MG63 (cell line): ENCODE measurements at places on chromosomes 11 and 22.
A peak's percentile ranks its signal among the peaks of the same experiment; 100 is the strongest.

DNA sequence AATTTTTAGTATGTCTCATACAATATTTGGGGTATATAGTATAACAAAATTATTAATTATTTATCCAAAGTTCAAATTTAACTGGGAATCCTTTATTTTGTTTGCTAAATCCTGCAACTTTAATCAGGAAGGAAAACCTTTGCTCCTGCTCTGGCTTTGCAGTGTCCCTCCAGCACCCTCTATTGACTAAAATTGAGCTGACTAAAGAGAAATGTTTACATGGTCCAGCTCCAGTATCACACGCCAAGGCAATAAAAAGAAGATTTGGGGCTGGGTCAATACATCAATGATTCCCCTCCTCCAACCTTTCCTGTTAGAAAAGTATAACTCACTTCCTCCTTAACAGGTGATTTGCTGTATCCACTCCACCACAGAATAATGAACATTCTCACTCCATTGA is 153.0 kb upstream of the LRRC4C start:
- DNase-seq = no peak

- peak; percentile 66 for DNase-seq
Observed at GRCh38 chr11:118912742-118913410, 12.8 kb downstream of the BCL9L start.

DNA sequence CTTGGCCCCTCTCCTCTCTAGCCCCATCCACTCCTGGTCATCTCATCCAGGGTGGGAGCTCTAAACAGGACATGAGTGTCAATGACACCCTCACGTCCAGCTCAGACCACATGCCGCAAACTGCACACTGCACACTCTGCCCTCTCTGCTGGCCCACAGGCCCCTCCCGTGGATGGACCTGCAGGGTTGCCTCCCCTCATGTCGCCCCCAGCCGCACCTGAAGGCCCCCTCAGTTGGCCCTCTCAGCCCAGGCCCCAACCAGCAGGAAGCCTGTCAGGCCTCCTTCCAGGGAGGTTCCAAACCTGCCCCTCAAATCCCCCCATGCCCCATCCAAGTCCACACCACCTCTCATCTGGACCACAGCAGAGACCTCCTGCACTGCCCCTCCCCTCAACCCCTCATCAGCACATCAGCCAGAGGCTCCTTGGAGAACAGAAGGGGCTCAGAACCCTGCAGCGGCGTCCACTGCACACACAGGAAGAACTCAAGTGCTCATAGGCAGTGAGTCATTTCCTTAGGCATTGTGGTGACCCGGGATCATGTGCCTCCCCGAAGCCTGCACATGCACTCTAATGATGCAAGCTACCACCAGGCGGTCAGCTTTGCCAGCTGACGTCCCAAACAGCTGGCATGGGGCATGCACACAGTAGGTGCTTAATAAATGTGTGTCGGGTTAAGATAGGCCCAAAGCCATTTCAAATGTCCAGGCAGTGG is 12.9 kb upstream of the CDKN1C start:
- DNase-seq = peak; percentile 80

DNA sequence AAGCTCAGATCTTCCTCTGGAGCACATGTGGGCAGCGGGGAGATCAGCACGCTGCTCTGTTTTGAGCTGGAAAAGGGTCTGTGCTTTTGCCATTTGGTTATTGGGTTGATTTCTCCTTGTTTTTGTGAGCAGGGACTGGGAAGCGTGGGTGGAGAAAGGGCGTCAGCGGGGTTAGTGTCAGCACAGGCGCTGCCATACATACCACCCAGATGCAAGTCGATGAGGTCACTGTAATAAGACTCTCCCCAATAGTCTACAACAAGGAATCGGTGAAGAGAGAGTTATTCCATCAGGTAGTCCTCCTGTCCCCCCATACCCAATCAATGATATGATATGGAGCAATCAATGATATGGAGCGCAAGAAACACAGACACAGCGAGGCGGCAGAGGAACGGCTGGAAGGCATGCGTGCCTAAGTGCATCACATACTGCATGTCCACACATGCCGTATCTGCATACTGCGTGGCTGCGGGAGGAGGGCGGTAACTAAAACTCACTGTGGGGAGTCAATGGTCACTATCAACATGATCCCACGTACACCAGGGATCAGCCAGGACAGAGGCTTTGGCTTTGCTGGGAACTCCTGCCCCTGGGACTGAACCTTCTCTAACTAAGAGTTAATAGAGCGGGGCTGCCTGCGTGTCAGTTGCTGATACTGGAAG is 29.5 kb upstream of the BID start:
- DNase-seq = no peak

GRCh38 chr11:122796128-122796717 is 42.1 kb upstream of the CRTAM start:
- peak; percentile 16 for DNase-seq

GRCh38 chr11:86669424-86669823 is 3.0 kb downstream of the ME3 start:
- no peak for DNase-seq

DNA sequence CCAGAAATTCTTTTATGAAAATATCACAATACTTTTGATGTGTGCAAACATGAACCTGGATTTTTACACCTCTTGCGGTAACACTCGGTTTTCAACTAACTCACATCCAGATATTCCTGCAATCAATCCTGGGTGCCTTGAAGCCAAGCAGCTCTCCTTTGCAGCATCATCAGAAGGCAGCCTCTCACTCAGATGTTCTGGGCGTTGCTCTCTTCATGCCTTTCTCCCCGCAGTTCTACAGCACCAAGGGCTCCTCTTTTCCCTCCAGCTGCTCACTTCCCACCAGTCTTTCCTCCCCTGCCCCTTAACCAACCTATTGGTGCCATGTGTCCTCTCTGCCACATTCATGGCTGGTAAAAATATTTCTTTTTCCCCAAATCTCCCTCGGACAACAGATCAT is 2.9 kb downstream of the FAM181B start:
- no peak for DNase-seq

- peak; percentile 57 for DNase-seq
Observed at GRCh38 chr11:48170241-48171233, 46.1 kb upstream of the OR4B1 start.

- no peak for DNase-seq
Observed at GRCh38 chr11:99015634-99016454, 4.9 kb upstream of the CNTN5 start.

GRCh38 chr22:23903328-23903971 is 9.3 kb downstream of the MIF start:
- peak; percentile 84 for DNase-seq

DNA sequence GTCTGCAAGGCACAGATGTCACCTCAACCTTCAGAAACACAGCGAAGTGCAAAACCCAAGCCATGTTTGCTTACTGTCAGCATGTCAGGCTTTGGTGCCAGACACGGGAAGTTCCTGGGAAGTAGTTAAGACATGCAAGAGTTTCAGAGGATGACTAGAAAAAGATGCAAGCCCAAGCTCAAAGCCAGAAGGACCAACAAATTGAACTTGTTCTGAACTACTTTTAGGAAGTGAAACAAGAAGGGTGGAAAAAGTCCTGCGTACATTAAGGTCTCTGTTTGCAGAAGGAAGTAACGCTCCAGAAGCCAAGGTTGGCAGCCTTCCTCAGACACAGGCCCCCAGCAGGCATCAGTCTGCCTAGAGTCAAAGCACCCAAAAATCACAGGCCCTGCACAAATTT is 2.6 kb downstream of the AP1B1 start:
- no peak for DNase-seq

DNA sequence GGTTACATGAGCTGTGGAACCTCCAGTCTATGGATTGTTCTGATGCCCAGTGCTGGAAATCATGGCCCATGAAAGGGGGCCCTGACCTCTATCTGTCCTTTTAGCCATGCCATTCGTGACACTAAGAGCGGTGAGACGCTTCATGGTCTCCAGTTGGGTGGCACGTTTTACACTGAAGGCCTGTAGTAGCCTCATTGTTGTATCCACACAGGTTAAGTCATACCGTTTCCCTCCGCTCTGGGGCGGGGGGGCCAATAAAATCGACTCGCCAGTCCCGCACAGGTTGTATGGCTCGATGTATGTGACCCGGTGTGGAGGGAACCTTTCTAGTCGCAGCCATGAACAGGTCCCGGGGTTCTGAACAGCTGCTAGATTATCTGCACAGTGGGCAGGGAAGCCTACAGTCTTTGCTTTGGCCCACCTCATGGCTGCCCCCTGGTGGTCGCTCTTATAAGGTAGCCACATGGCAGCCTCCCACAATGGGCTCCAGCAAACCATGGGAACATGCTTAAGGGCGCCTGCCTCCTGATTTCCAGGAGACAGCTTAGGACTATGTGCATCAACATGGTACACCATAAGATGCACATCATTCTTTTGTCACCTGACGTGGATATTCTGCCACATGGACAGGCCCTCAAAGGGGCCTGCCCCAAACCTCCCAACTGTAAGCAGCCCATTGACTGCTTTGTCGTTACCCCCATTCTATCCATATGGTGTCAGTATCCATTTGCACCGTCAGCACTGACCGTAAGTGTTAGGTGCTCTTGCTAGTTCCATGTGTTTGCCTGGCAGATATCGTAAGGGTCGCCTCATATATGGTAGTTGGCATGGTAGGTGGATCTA is 19.7 kb upstream of the APOL3 start:
- DNase-seq = peak; percentile 59

DNA sequence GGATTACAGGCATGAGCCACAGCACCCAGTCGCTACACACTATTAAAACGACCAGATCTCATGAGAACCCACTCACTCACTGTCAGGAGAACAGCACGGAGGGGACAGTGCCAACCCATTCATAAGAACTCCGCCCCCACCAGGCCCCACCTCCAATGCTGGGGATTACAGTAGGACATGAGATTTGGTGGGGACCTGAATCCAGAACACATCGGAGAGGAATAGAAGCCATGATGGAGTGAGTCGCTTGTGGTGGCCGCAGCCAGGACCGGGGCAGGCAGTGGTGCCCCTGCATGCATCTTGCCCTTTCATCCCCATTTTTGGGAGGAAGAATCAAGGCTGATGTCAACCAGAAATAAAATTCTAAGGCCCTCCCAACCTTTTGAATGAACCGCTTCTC is 8.7 kb downstream of the NADSYN1 start:
- no peak for DNase-seq

GRCh38 chr11:102776454-102776853 is 4.0 kb downstream of the MMP10 start:
- DNase-seq = no peak

GRCh38 chr11:77193911-77194830 is 66.1 kb downstream of the MYO7A start:
- no peak for DNase-seq

DNA sequence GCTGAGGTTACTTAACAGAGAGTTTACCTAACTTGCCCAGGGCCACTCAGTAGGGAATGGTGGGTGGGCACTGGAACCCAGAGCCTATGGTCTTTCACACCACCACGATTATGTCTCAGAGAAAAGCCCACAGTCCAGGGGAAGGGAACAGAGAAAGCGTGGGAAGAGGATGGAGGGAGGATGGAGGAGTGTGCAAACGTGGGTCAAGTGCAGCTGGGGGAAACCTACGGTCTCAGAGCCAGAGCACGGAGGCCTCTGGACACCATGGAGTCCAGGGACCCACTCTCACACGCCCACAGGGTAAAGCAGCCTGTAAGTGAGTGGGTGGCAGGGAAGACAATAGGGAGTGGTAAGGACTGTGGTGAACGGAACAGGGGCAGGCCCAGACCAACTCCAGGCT is 47.3 kb upstream of the SLC35C1 start:
- no peak for DNase-seq

DNA sequence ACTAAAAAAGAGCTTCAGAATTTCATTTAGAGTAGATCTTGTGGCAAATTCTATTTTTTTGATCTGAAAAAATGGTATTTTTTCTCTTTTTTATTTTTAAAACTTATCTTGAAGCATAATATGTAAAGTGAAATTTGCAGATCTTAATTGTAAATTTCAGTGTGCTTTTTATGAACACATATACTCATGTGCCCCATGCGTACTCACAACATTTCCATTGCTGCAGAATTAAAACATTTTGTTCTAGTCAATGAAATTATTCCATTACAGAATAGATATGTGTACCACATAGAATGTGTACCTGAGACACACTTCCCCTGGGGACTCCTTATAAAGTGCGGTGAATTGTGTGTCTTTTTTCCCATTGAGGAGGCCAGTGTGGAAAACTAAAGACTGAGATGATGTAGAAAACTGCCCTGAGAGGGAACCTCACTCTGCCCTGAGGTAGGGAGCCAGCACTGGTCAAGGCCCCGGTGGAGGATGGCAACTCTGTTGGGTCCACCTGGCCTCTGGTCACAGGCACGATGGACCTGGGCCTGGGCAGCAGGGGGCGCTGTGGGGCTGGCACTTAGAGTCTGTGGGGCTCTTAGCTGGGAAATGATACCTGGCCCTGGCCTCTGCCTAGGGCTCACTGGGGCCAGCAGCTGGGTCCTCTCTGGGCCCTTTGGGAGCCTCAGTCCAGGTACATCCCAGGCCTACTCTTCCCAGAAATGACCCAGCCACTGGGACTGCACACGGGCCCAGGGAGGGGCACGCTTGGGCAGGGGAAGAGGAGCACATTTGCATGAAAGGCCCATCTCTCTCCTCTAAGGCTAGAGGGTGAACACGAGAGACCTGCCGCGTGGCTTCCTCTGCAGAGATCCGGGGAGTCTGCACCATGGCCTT is 77.9 kb upstream of the TOP3B start:
- DNase-seq = peak; percentile 64

DNA sequence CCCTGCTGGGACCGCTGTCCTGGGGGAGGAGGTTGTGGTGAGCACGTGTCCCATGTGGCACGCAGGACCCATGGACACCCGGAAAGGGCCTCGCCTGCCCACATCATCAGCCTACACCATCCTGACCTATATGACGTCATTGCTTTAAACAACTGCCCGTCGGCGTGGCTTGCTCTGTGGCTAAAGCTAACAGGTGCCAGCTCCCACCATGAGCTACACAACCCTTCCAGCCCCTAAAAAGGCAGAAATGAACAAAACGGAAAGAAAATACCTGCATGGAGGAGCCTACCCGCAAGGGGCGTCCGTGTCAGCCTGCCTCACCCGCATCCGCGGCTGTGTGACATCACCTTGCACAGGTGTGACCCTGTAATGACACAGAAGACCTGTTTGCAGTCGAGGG is 481.8 kb downstream of the BRD1 start:
- DNase-seq = no peak

DNA sequence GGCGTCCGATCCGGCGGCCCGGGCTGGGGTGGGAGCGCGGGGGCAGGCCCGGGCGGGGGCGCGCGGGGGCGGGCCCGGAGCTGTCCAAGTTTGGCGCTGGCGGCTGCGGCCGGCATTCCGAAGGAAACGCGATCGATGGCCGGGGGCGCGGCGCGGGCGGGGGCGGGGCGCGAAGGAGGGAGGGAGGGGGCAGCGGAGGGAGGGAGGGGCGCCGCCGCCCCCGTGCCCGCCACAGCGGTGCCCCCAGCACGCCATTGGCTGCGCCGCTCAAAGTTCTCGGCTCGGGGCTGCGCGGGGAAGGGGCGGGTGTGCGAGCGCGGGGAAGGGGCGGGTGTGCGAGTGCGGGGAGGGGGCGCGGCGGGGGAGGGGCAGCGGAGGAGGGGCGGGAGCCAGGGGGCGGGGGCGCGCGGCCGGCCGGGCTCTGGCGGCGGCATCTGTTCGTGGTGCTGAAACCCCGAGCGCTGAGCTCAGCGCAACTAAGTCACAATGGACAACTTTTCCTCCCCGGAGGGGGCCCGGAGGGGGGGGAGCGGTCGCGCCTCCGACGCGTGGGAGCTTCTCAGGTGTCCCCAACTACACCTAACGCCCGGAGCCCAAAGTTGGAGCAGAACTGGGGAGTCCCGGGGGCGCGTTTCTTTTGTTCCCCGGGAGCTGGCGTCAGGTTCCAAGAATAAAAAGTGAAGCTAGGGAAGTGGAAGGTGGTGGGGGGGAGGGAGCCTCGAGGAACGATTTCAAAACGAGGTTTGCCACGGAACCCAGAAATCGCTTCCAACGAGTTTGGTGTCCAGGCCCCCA is 2.2 kb downstream of the PHF21B start:
- DNase-seq = peak; percentile 35

GRCh38 chr11:120044011-120044675 is 93.8 kb downstream of the TRIM29 start:
- DNase-seq = no peak
